Tongue (tissue), 3 donors: ENCODE measurements at places on chromosomes 13 and 19. TPM values are rescaled to one million over a fixed set of nuclear protein-coding genes. Genes with fewer than 3 reads are reported as not detected.

GDF15 gene
- 0.51 TPM for total RNA-seq

EFNB2 gene
- total RNA-seq = 33.1 TPM

ETV2 gene
- total RNA-seq = not detected

CEACAM1 gene
- 3.8 TPM for total RNA-seq

METTL21C gene
- 8.9 TPM for total RNA-seq

SLC7A1 gene
- total RNA-seq = 36.1 TPM

ADAT3 gene
- total RNA-seq = 2.8 TPM

F10 gene
- total RNA-seq = 21.4 TPM

CEACAM7 gene
- 10.8 TPM for total RNA-seq

SIGLEC10 gene
- total RNA-seq = 2.1 TPM

OLFM2 gene
- 22.9 TPM for total RNA-seq

ZNF570 gene
- 10.9 TPM for total RNA-seq

CCDC169 gene
- 5.5 TPM for total RNA-seq

SMIM17 gene
- total RNA-seq = 0.31 TPM

ANGPTL4 gene
- not detected for total RNA-seq

CYP4F12 gene
- total RNA-seq = 25.2 TPM

ILF3 gene
- total RNA-seq = 160 TPM

CYP4F8 gene
- total RNA-seq = not detected

CRX gene
- not detected for total RNA-seq

TMC4 gene
- 4.3 TPM for total RNA-seq

TGFB1 gene
- total RNA-seq = 12.2 TPM

KLK15 gene
- total RNA-seq = not detected

PRRG2 gene
- 3.4 TPM for total RNA-seq

KL gene
- total RNA-seq = 2.3 TPM

IFNL4 gene
- not detected for total RNA-seq

RFPL4AL1 gene
- not detected for total RNA-seq

TMEM272 gene
- not detected for total RNA-seq

PRTN3 gene
- total RNA-seq = 3.3 TPM

PRR36 gene
- 0.92 TPM for total RNA-seq

NECTIN2 gene
- total RNA-seq = 42.0 TPM

INSR gene
- 54.2 TPM for total RNA-seq

PLK5 gene
- total RNA-seq = 0.51 TPM

EHD2 gene
- 79.6 TPM for total RNA-seq

IRS2 gene
- 6.3 TPM for total RNA-seq

MCF2L gene
- total RNA-seq = 60.7 TPM

ARHGAP35 gene
- 60.1 TPM for total RNA-seq

ZNF43 gene
- total RNA-seq = 13.0 TPM

FSD1 gene
- 1.1 TPM for total RNA-seq

SLC25A15 gene
- 22.4 TPM for total RNA-seq

IZUMO1 gene
- total RNA-seq = not detected

CD209 gene
- 2.7 TPM for total RNA-seq

APOC4 gene
- total RNA-seq = not detected
